ENCODE measurements at places on chromosomes 2 and 18. TPM values are rescaled to one million over a fixed set of nuclear protein-coding genes. Genes with fewer than 3 reads are reported as not detected.

The HAAO gene
- not detected for total RNA-seq

DNA sequence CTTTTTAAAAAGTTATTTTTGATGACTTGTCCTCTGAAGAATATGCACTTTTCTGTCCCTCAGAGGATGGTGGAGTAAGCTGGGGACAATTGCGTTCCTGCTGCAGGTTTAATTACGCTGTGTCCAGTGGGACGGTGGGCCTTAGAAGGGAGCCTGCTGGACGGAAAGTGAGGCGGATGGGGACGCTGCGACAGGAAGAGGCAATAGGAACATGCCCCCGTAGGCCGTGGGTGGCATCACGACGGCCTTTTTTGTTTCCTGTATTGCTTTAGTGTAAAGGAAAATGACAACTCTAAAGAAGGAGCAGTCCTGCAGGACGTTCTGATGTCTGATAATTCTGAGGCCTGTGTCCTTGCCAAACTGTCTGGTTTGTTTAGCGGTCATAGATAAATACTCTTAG, 121.6 kb downstream of the NFATC1 start:
- no peak for DNase-seq

The CD226 gene
- 1.0 TPM for total RNA-seq

- no peak for DNase-seq
Observed at GRCh38 chr18:46675112-46675511, 18.1 kb upstream of the LOXHD1 start.

DNA sequence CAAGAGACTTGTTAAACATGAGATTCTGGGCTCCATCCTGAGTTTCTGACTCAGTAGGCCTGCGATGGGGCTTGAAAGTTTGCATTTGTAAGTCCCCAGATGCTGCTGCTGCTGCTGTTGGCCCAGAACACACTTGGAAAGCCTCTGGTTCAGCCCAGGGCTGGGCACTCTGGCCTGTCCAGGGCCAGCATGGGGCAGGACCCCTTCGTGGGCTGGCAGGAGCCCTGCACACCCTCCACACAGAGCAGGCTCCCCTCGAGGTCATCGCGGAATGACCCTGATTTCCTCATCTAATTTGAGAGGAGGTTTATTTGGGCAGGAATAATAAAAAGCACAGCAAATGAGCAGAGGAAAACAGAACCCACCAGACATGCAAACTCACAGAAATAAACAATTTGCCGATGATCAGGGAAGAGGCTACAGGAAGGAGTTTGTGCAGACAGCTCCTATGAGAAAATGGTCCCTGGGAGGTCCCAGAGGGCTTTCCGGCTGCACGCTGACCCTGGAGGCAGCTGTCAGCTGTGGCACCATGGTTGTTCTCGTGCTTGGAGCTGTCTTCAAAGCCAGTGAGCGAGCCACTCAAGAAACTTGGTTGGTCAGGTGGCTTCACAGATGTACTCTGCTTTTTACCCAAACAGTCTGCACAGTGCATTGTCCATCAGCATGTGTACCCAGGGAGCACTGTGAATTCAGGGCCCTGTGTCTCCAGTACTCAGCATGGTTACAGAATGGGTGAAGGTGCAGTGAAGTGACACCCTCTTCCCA, 119.3 kb downstream of the GLI2 start:
- DNase-seq = no peak

DNA sequence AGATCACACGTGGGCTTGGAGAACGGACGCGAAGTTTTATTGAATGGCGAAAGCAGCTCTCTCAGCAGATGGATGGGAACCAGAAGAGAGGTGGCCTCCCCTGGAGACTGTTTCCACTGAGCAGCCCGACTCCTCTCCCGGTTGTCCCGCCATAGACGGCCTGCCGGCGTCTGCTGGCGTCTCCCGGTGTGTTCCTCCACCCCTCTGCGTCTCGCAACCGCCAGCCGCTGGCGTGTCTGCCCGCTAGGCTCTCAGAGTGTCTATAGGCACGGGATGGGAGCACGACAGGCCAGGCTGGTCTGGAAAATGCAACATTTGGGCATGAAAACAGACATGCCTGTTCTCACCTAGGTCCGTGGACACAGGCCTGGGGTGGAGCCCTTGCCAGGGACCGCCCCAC, 366.7 kb upstream of the SOX11 start:
- no peak for DNase-seq

GRCh38 chr2:112959109-112959812, 18.5 kb upstream of the IL36G start:
- DNase-seq = peak; percentile 9

GRCh38 chr2:19687017-19687659, 214.6 kb downstream of the TTC32 start:
- no peak for DNase-seq

The LRATD1 gene
- 2.4 TPM for total RNA-seq

DNA sequence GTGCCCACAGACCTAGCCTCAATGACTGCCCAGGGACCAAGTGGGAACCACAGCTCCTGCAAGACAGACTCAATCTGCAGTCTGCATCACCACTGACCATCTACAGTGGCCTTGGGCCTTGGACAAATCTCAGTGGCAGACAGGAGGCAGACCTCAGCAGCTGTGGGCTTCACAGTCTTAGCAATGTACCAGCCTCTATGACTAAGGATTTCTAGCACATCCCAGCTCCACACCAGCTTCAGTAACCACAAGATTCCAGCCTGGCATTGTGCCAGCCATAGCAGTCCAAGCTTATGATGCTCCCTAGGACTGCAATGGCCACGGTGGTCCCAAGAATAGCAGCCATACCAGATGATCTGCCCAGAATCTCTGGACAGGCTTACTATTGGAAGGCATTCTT, 19.6 kb upstream of the WDR75 start:
- no peak for DNase-seq

- no peak for DNase-seq
Observed at GRCh38 chr2:224930124-224930523, 112.1 kb downstream of the DOCK10 start.

GRCh38 chr2:198253995-198254394, 449.6 kb downstream of the PLCL1 start:
- DNase-seq = no peak

DNA sequence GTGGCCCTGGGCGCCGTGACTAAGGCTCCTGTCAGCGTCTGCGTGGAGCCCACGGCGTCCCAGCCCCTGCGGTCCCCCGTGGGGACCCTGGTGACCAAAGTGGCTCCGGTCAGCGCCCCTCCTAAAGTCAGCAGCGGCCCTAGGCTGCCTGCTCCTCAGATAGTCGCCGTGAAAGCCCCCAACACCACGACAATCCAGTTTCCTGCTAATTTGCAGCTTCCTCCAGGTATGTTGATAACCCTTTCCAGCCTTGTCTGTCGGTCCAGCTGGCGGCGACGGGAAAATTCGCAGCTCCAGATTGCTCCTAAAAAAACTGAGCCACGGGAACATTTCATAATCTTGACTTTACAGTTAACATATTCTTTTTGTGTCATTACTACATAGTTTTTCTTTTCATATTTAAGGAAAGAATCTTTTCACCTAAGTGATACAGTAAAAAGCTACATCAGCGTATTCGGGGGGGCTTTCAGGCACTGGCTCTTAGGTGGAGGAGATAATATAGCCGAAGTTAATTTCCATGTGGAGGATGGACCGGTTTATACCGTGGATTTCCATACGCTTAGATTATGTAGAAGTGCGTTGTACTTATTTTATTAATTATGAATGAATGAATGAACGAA, 916 bp downstream of the TAF4B start:
- DNase-seq = peak; percentile 24

DNA sequence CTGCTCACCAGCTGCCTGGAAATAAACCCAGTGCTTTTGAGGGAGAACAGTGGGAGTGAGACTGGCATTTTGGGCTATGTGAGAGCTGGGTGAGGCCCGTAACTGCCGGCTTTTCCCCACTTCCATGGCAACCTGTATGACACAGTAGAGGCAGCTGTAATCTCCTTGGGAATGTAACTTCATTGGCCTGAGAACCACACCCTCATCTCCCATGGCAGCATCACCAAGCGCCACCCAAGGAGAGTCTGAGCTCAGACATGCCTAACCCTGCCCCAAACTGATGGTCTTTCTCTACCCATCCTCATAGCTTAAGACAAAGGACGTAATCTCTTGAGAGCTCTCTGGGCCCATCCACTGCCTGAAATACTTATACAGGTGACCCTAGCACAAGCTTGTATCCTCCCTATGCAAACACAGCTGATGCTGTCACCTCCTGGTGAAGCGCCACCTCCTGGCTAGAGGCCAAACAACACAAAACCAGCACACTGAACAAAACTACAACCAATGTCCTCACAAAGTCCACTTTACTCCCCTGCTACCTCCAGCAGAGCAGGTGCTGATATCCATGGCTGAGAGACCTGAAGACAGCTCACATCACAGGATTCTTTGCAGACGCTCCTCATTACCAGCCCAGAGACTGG, 763.4 kb upstream of the NRXN1 start:
- peak; percentile 21 for DNase-seq

DNA sequence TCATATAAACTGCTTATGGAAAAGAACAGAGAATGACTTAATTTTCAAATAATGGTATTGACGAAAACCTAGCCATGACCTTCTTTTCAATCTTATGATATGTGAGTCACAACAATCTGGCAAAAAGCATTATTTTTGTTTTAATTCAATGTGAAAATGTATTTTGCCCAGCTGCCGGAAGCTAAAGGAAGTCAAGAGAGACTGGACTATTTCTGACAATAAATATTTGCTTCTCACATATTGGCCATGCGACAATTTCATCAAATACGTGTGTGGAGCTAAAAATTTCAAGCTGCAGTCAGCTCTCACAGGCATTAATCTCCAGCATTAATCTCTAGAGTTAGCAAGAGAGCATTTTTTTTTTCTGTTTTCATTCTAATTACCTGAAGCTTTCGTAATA, 881.0 kb downstream of the CPS1 start:
- peak; percentile 52 for DNase-seq

The LRRC30 gene
- not detected for total RNA-seq

DNA sequence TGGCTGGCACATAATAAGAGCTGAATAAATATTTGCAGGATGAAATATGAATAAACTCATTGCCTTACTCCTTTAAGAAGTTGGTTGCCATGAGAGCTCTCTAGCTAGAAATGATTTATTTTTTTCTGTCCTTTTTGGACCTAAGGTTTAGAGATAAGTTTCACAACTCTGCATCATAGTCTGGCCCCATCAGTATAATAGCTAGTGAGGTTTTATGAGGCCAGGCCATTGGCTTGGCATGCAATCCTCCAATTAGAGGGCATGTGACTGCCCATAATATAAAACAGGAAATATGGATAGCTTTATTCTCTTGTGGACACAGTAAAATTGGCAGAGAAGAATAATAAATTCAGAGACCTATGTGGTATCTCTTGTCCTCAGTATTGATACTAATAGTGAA, 26.2 kb upstream of the INSIG2 start:
- no peak for DNase-seq

- no peak for DNase-seq
Observed at GRCh38 chr2:177363332-177363731, 29.2 kb upstream of the AGPS start.

GRCh38 chr2:129957891-129958290, 21.6 kb upstream of the RAB6C start:
- DNase-seq = no peak

DNA sequence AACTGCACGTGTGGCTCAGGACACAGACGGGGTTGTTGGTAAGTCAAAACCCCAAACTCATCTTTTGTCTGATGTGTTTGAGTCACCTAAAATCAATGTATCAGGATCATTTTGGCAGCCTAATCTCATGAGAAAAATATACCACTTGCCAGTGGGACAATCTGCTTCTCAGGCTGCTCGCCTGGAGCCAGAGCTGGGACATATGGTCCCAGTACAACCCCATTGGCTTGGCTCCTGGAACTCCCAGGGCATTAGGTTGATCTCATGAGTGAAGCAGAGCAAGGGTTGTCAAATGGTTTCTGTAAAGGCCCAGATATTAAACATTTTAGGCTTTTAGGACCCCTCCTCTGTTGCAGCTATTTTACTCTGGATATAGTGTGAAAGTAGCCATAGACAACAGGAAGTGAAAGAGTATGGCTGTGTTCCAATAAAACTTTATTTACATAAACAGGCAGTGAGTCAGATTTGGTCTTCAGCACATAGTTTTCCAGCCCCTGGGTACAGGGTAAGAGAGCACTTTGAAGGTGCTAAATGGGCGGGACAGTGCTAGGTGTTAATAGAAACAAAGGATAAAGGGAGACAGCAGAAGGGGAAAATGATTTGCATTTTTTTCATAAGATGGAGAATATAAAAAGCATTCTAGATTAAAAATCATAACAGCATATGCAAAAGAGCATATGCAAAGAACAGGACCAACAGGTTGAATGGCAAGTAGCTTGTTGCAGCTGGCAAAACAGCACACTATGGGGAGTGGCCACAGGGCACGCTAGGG, 290.8 kb downstream of the KCNS3 start:
- DNase-seq = no peak

DNA sequence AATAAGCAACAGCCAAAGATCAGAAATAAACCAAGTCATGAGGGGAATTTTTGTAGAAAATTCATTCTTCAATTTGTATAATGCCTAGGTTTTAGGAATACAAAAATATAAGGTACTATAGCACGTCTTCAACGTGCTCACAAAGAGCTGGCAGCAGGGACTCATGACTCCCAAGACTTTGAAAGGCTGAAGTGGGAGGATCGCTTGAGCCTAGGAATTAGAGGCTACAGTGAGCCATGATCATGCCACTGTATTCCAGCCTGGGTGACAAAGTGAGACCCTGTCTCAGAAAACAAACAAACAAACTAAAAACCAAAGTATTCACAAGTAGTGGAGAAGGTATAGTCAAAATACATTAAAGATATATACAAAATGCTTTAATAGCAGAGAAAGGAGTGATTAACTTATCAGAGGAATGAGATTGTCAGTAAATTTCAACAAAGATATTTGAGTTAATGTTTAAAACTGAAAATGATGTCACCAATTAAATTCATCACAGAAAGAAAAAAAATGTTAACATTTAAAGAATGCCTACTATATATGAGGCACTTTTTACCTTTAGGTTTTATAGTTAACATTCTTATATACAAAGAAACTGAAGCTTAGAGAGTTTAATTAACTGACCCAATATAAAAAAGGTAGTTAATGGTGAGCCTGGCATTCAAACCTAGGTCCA, 3.2 kb downstream of the WDR33 start:
- no peak for DNase-seq

The MROH2A gene
- not detected for total RNA-seq

DNA sequence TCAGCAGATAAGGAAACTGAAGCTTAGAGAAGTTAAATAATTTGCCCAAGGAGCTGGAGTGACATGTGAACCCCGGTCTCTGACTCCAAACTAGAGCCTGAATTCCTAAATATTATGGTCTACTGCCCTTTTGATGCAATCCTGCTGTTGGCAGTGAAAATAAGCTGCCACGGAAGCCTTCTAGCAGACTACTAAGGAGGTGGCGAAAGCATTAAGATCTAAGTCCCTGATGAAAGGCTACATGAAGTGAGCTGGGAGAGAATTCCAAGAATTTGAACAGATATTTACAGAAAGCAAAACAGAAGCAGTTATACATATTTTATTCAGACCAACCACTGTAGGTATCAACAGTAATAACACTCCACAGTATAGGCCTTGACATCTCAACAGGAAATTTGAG, 28.1 kb downstream of the TRMT61B start:
- no peak for DNase-seq

GRCh38 chr2:65922794-65923193, 490.4 kb upstream of the SPRED2 start:
- no peak for DNase-seq

GRCh38 chr2:20662308-20662937, 4.5 kb upstream of the GDF7 start:
- no peak for DNase-seq

The AQP12A gene
- total RNA-seq = not detected

- DNase-seq = no peak
Observed at GRCh38 chr2:187126247-187127005, 277.5 kb upstream of the ZSWIM2 start.

The RTP5 gene
- total RNA-seq = not detected
